ENCODE measurements at places on chromosomes 6 and 20.

DNA sequence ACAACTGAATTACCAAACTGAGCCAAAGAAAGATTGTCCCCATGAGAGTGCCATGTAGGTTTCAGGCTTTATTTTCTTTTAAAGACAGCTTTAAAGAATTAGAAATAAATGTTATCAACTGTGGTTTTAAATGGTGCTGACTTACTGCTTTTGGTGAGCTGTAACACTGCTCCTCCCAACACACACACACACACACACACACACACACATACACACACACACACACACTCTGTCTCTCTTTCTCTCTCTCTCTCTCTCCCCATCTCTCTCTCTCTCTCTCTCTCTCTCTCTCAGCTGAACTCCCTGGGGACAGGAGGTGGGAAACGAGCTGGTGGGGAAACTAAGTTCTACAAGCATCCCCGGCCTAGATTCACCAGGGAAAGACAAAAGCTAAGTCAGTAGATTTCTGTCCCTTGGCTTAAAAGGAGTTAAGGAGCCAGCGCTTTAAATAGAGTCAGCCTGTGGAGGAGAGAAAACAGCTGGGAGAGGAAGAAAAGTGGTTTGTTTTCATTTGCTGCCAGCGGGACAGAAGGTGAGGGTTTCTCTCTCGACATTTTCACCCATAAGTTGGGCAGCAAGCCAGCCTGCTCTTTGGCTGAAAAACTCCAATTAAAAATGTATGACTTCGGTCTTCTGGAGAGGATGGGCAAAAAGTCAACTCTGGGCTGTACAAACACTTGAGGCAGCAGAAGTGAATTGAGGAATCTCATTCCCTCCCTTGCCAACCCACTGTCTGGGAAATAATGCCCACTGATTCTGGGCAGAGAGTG is 27.4 kb downstream of the CBLN4 start:
- DNase-seq: no peak

- no peak for DNase-seq
These were observed 64.3 kb downstream of the CDH4 start for GRCh38 chr20:61316346-61316745.

DNA sequence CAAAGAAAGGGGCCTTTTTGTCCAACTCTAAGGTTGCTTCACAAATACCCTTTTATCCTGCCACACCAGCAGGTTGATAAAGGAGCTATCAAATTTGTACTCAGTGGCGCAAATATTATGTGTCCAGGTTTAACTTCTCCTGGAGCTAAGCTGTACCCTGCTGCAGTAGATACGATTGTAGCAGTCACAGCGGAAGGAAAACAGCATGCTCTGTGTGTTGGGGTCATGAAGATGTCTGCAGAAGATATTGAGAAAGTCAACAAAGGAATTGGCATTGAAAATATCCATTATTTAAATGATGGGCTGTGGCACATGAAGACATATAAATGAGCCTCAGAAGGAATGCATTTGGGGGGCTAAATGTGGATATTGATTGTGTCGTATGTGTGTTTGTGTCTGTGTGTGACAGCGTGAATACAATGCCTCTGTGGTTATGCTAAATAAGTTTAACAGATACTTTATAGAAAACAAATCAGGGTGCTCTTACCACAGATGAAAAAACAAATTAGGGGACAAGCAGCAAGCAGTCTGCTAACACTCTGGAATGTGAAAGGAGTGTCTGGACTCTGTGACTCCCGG is 33.6 kb downstream of the HM13 start:
- DNase-seq: no peak

DNA sequence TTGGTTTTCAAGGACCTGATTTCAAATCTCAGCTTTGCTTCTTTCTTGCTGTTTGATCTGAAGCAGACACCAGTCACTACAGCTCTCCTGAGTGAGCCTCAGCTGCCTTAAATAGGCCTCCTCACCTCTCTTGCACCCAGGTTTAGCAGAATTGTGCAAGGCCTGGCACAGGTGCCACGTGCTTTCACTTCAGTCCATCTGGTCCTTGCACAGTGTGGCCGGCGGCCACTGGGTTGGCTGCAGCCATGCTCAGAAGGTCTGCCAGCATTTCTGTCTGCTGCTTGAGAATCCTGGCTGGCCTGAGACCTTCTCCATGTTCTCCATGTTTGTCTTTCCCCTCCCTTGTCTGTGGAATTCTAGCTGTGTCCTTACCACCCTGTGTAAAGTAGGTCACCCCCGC is 14.5 kb upstream of the DAAM2 start:
- DNase-seq: no peak

GRCh38 chr20:51021067-51022025 is 1.6 kb downstream of the KCNG1 start:
- no peak for DNase-seq

GRCh38 chr6:109987196-109987595 is 9.1 kb downstream of the GPR6 start:
- no peak for DNase-seq

DNA sequence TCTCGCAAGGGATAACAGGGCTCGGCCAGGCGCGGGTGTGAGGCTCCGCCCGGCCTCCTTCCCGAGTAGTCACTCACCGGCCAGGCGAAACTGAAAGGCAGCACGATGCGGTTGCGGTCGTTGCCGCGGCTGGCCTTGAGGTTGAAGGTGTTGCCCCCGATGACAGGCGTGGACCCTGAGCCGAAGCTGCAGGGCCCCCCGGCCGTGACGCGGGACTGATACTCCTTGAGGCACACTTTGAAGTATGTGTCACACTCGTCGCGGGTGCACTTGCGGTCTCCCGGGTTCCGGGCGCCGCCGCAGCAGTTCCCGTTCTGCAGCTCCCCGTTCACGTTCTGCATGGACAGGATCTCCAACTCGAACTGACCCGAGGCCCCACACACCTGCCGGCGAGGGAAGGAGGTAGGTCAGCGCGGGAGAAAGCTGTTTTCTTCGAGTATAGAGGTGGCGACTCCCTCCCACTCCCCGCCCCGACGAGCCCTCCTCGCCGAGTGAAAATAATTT is 1.1 kb downstream of the JAG1 start:
- no peak for DNase-seq

DNA sequence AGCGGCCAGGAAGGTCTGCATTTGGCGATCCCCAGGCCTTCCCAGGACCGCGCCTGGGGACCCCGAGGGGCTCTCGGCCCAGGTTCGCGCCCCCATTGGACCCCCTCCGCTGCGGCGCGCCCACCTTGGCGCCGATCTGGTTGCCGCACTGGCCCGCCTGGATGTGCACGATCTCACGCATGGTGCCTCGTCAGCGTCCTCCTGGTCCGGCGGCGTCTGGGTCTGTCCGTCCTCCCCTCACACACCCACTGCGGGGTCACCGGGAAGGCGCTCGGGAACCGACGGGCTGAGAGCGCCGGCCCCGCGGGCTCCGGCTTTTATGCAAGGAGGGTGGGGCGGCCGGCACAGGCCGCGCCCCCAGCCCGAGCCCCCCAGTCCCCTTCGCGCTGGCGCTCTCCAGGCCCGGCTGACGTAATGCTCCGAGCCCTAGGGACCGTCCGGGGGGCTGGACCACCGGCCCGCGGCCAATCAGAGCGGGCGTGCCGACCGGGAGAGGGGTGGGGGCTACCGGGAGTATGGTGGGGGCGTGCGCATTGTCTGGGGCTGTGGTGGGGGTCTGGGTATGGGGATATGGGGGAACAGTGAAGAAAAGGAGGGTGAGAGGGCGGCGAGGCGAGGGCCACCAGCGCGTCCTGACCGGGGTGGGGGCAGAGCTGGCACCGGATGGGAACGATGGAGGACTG is at the start of gene TUBB2B:
TUBB2B (minus strand) TSS at position 291 of the 683 bp plus-strand sequence; CDS start at position 181, 110 bp downstream.
- no peak for DNase-seq

DNA sequence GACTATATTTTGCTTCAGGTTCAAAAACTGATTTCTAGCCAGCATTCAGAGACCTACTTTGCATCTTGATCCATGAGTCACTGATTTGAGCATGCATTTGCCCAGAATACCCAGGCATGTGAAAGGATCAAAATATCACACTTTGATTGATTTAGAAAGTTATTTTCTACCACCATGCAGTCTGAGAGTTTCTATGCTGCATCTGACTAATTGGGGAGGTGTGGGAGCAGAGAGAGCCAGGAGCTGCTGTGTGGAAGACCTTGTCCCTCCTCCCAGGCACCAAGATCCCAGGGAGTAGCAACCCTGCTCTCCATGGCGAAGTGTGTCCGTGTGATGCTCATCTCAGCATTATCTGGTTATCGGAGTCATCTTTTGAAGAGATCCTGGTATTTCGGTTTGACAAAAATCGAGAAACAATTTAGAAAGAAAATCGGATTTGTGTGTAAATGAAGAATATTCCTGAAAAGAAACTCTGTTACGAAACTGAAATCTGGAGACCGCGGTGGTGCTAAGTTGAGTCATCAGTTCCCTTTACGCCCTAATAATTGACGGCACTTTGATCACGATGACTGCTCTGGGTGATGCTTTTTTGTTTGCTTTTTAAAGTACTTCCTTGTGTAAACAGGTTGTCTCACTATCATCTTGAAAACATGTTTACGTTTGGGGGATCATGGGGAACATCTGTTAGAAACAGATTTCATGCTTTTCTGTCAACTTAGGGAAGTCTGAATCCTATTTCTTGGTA is 193.4 kb downstream of the BACH2 start:
- no peak for DNase-seq

DNA sequence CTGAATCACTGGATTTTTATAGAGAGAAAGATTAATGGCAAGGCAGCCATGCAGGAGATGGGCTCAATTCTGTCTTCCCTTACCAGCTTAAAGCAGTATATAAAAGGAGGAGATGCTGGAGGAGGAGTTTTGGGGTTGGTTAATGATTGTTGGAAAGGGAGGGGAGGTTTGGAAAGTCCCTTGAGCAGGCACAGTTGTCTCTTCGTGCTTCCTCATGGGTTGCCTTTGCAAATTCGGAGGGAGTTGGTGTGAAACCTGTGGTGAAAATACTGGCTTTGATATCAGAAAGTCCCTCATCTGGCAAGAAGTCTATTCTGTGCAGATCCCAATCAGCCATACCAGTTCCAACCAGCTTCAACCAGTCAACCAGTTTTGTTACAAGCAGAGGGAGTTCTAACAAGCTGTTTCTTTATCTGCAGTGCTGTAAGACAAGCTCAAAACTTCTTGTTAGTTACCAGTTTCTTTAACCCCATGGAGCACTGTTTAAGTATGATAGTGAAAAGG is 107.0 kb downstream of the HIVEP1 start:
- no peak for DNase-seq

DNA sequence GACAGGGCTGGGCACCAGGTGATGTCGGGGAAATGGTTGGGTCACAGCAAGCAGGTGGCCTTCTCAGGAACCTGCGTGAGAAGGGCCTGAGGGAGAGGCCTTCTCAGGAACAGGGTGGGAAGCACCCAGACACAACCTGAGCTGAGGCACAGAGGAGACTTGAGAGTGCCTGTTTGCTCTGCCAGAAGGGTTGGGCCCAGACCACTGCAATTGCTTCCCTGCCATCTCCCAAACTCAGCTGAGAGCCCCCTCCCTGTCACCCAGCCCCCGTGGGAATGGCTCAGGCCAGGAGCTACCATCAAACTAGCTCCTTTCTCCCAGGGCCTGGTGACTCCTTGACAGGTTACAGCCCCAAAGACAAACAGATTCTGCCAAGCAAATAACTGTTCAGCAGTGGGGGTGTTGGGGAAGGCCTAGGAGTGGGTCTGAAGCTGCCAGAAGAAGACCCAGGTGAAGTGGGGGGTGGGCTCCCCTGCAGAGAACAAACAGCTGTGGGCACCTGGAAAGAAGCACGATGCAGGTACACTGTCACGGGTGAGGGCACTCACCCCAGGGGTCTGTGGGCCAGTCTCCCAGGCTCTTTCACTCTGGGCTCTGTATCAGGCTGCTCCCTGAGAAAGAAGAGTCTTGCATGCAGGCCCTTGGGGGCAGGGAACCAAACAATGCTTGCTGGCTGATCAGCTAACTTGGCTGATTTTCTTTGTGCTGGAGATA is 30.4 kb upstream of the SPDEF start:
- DNase-seq: no peak

DNA sequence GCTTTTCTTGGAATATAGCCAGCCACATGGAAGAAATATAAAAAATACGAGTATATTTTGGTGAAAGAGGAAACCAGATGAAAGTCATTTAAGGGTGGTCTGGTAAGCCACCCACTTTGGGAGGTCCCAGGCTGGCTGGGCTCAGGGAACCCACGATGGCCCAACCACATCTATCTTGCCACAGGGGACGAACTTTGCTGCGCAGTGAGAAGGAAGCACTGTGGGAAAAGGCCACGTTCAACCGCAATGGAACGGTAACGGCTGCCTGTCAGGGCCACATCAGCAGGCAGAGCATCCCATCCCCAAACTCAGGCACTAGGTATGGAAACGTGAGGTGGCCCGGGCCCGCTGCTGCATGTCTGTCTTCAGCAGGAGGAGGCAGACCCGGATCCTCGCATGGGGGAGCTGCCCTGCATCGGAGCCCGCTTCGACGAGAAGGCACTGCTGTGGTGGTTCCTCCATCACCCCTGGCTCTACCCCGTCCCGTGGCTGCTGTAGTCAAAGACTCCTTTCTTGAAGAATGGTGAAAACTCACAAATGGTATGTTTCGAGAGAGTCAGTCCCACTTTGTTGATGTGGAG is 300.4 kb downstream of the KIF16B start:
- DNase-seq: no peak

- no peak for DNase-seq
These were observed 103.9 kb downstream of the AIG1 start for GRCh38 chr6:143164565-143165105.

DNA sequence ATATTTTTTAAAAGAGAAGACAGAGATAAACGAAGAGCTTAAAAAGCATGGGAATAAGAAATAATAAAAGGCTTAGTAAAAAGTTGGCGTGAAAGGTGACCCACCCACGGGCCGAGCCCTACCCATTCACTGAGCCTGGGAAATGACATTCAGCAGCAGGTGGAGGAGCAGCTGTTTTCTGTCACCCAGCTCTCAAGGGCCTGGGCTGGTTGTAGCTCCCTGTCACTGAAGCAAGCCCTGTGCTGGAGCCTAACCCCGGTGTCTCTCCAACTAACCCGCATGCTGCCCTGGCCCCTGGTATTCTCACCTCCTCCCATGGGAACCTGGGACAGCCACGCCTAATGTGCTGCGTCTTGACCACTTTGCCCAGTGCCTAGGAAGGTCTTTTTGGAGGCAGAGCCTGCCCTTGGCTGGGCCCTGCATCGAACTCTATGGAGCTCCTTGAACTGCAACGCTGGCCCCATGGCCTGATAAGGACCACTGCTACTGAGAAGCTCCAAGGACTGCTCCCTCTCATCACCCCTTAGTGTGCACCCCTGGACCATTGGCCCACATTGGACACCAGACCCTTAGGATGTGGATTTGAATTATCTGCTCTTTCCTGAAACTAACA is 68.8 kb upstream of the IYD start:
- DNase-seq: no peak

GRCh38 chr6:40138273-40138720 is 204.0 kb upstream of the MOCS1 start:
- DNase-seq: no peak

GRCh38 chr6:8047541-8048292 is 16.5 kb downstream of the BLOC1S5 start:
- no peak for DNase-seq

- no peak for DNase-seq
These were observed 157.0 kb upstream of the CITED2 start for GRCh38 chr6:139531148-139532115.

GRCh38 chr20:46207793-46208192 is 89.7 kb downstream of the CD40 start:
- no peak for DNase-seq

Measured in SIG-M5 (cell line).